ENCODE measurements at places on chromosomes 5 and 9.

DNA sequence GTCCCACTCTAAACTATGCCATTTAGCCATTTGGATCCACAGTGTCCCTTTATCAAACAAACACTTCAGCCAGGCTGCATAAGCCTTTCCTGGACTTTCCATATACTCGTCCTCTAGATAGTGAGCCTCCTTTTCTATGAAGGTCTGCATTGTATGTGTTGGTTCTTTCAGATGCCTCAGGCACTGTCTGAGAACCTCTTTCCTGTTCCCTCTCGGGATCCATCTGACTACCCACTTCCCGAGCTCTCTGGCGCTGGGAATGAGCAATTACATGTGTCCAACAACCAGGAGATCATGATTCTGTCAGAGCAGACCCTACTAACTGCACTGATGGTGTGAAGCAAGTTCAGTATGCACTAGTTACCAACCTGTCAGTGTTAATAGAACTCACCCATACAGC, 14.2 kb downstream of the SMC2 start:
- no peak for DNase-seq

GRCh38 chr5:6468870-6469269, 20.2 kb downstream of the UBE2QL1 start:
- no peak for DNase-seq

DNA sequence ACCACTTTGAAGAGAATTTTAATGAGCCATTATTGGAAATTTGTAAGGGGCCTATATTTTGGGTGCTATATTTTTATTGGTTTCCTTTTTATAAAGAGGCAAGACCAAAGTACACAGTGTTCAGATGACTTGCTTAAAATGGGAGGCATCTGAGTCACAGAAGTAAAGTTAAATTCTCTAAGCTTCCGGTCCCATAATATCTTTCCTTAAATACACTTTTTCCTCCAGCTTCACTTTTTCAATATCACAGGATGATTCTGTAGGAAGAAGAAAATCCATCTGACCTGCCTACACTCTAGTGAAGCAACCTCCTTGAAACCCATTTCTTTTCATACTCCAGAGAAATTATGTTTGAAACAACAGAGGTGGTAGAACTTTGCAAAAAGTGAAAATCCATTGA, 274.0 kb downstream of the PIK3R1 start:
- DNase-seq = no peak

GRCh38 chr5:73388740-73389139, 59.8 kb downstream of the FOXD1 start:
- no peak for DNase-seq

DNA sequence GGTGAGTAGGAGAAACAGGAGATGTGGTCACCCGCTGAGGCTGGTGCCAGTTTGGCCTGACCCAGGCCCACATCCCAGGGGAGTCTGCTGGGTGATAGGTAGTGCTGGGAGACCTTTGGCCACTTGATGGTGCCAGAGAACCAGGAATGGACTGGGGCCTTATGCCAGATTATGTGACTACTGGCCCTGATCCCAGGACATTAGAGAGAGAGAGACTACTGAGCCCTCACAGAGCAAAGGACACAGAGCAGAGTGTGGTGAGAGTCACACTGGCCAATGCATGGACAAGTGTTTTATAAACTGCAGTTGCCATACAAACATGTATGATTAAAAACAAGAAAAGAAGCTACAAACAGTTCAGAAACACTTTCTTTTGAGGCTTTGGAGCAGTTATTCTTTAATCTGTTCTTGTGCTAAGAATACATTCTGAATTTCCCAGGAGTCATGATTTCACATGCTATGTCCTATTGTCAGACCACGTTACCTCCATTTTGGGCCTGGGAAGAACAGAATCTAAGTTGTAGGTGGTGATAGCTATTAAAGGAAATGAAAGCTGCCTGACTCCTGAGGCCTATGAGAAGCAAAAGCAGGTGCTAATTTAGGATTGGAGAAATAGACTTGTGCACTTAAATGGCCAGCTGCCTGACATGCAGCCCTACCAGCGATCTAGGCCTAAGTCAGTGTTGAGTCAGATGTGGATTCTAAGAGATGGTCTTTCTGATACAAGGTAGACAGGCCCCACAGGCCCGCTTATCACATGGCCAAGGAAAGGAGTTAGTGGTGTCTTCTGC, 32.6 kb upstream of the TMOD1 start:
- DNase-seq = peak; percentile 55

DNA sequence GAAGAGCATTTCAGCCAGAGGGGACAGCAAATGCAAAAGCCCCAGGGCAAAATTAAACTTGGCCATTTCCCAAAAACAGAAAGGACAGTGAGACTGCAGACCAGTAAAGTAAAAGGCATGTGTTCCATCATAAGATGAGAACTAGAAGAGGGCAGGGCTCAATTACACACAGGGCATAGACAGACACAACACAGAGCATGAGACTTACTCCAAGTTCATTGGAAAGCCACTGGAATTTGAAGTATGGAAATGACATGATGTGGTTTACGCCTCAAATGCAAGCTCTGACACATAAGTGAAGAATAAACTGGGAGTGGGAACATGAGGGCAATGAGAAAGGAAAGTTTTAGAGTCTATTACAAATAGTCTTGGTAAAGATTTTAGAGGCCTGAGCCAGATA, 446.6 kb upstream of the GRIA1 start:
- no peak for DNase-seq

- peak; percentile 64 for DNase-seq
These were observed 19.0 kb downstream of the CMBL start for GRCh38 chr5:10288592-10289219.

DNA sequence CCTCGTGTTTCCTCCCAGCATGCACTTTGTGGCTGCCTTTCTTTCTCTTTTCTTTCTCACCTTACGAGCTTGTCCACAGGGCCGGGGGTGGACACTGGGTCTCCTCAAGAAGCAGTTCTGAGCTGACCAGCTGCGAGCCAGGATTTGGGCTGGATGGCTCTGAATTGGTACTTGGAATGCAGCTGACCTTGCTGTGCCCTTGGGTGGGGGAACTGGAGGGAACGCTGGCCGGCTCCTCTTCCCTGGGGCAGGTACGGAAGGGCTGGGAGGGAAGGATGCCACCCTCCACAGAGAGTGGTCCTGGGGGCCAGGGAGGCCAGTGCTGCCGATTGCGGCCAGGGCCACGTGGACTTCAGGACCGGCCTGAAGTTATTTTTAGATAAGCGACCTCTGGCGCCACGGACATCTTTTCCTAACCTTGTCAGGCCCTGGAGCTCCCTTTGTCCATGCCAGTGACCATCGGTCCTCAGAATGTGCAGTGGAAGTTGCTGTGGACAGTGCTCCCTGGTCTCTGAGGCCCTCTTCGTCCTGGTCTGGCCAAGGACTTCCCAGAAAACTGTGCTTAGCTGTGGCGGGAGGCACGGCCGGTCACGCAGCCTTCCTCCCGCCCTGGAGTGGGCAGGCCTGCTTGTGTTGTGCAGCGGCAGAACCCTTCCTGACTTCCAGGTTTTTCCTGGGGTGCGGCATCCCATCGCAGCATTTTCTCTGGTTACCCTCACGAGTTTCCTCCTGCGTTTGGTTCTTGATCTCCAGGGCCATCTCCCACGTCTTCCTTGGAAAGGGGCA, 13.5 kb upstream of the AHRR start:
- no peak for DNase-seq

DNA sequence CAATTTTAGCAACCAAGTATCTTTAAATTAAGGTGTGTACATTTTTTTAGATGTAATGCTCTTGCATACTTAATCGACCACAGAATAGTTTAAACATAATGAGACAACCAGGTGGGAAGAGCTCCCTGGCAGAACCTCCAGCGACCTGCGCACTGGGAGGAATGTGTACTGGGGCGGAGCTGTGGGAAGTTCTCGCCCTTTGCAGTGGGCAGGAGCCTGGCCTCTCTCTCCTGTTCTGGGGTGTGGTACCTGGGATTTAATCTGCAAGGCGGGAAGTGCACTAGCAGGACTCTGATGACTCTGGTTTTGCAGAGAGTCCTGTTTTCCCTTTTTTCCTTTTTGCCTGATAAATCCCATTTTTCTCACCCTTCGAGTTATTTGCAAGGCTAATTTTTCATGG, 150.7 kb downstream of the SLC28A3 start:
- DNase-seq = no peak

- DNase-seq = no peak
These were observed 44.4 kb upstream of the ELOVL7 start for GRCh38 chr5:60888359-60889061.

DNA sequence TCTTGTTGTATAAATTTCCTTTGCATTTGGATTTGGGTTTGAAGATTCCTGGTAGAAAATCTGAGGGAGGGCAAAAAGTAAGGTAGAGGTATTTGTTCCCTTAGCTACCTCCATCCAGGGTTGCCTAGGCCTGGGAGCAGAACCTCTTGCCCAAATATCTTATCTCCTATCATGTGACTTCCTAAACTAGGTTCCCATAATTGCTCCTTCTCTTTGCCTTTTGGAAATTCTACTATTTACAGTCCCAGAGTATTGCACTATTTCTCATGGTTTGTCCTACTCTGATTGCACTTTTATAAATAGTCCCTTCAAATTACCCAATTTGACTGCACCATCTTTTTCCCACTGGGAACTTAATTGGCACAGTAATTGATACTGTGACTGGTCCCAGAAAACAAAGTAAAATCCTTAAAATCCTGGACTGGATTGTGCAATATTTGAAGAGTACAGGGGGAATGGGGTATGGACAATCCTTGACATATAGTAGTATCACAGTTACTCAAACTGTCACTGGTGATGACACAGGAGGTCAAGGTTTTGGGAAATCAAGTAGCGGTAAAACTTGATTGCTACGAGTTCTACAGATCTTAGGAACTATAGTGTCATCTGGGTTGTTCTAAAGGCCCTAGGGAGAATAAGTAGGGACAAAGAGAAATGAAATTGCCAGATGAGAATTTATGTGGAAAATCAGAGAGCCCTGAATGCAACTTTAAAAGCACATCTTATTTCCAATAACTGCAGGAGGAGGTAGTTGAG, 31.5 kb upstream of the TMED7 start:
- no peak for DNase-seq

GRCh38 chr5:122770477-122770876, 4.4 kb upstream of the SNX2 start:
- no peak for DNase-seq

DNA sequence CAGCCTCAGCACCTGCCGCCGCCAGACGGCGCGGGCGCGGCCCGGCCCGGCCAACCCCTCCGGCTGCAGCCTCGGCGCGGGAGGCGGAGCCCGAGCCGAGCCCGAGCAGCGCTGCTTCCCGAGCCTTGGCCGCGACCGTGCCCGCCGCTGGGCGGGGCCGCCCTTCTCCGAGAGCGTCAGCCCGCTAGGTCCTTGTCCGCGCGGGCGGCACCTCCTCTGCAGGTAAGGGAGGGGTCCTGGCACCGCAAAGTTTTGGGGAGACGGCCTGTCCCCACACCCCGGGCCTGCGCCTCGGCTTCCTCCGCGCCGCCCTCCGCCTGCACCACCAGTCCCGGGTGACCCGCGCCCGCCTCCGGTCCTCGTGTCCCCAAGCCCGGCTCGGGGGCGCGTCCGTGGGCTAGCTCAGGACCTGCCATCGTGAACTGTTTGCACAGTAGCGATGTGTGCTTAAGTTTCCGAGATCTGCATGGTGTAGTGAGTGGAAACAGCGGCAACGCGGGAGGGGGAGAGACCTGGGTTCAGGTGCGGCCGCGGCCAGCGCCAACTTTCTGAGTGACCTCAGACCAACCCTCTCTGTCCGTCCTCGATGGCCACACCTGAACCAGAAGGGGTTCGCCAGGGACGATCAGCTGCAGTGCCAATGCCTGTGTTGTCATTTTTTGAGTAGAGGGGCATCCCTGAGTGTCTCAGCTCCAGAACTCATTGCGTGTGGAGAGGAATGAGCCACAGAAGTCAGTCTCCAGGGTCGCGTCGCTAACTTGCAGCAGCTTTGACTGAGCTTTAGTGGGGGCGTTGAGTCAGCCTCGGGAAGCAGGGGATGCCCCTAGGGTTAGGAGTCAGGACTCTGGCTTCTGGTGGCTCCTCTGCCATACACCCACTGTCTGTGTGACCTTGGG, at the start of gene FRMPD1:
TSS of gene FRMPD1 (plus strand) at position 82 of the 896 bp plus-strand sequence. CDS start 41,688 bp downstream, outside the sequence.
- peak; percentile 68 for DNase-seq

DNA sequence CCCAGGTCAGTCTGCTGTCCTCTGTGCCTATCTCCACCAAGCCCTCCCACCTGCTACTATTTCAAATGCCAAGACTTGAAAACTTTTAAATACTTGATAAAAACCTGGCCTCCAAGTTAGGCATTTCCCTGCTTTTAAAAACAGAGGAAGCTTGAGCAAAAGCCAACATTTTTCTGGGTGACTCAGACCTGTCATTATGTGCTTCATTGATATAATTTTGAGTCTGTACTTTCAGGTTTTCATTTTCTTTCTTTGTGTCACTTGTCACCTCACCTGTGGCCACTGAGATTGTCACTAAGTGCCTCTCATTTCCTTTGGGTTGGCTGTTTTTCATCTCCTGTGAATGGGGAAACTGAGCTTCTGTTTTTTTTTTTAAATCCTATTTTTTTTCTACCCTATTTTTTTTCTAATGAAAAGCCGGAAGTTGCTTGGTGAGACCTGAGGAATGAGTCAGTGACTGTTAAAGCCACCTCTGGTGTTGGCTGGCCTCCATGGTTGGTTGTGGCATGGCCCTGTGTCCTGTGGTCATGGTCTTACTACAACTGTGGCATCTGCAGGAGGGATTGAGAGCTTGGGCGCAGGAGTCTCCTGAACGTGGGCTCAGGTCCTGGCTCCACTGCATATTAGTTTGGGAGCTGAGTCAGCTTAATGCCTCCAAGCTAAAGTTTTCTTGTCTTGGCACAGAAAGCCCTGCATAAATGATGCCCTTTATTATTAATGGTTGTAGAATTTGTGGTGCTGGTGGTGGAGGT, 56.7 kb downstream of the ARHGAP26 start:
- DNase-seq = peak; percentile 38

GRCh38 chr9:101443364-101443771, 7.8 kb upstream of the ALDOB start:
- no peak for DNase-seq

- DNase-seq = no peak
These were observed 48.2 kb upstream of the NFIB start for GRCh38 chr9:14362175-14362574.

DNA sequence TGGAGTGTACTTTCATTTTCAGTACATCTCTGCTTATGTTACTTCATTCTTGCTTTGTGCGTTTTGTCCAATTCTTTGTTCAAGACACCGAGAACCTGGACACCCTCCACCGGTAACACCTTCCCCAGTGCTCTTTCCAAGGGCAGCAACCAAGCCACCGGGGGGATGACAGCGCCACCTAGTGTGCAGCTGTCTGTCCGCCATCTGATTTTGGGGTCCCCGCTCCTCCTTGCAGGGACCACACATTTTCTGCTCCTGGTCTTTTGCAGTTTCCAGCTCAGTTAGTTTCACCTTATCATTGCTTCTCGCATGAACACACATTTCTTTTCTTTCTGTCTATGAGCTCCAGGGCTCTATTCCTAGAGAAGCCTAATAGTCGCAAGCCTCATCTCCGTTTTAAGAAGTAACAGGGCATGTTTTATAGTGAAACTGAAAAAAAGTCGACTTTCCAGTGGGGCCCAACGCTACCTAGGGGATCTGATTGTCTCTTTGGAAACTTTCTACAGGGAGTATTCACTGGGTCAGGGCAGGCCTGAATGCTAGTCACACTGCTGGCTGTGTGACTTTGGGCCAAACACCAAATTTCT, 152.1 kb downstream of the FSTL4 start:
- DNase-seq = peak; percentile 68
